ENCODE measurements at places on chromosomes 7 and 10.

- DNase-seq = no peak
Measured at GRCh38 chr10:111565542-111565941, 488.7 kb downstream of the ADRA2A start.

GRCh38 chr10:75137533-75138438 lies 26.3 kb downstream of the SAMD8 start:
- DNase-seq = no peak

- DNase-seq = no peak
Measured at GRCh38 chr7:17056491-17057142, 174.8 kb upstream of the AGR3 start.

GRCh38 chr7:100247152-100247757 lies 27.5 kb downstream of the PVRIG start:
- no peak for DNase-seq

DNA sequence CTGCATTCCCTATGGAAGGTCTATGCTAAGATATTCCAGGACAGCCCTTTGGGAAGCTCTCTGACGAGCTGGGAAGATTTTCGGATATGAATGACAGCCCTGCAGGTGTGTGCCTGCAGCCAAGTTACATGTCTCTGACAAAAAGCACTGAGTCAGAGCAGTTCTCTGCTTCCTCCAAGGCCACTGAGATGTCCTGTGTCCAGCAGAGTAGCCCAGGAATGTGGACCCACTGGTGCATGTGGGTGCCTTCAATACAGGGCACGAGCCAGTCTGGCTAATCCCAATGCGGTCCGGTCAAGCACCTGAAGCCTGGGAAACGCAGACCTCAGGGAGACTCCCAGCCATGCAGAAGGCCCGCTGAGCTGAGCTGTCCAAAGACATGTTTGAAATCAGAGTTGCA lies 565.7 kb downstream of the TCERG1L start:
- no peak for DNase-seq

- no peak for DNase-seq
Measured at GRCh38 chr10:112775892-112776674, 174.0 kb upstream of the TCF7L2 start.

DNA sequence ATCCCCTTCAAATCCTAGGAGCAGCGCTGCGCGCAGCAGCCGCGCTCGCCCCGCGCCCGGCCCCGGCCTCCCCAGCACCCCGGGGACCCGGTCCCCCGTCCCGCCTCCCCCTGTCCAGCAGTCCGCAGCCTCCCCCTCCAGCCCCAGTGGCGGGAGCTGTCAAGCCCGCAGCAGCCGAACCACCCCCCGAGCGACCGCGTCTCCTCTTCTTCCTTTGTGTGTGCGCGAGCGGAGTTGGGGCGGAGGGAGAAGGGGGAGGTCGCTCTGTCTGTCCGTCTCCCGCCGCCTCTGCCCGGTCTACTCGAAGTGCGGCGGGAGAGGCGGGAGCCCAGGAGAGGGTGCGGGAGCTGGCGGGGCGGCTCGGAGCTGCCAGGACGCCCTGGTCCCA lies 375 bp upstream of the CHN2 start:
- no peak for DNase-seq

DNA sequence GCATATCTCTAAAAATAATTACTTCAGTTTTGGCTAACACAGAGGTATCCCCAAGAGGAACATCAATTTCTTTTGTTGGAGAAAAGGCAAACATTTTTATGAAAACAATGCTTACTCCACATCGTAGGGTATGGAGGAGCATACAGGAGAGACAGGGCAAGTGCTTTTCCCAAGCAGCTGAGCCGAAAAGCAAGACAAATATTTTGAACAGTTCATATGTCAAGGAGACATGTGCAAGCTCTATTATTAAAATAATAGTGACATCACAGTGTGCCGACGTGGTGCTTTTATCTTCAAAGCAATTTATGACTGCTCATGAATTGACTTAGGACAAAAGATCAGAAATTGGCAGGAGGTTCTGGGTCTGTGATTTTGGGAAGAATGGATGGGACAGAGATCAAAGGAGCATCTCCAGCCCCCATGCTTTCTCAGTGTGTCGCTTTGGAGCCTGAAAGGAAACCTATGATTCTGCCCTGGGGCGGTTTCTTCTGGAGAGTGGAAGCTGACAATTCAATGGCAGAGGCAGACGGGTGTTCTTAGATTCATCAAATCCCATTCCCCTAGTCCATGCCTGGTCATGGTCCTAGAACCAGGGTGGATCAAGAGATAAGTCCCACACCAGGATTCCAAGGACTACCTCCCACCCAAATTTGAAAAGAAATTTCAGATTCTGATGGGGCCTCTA lies 97.1 kb downstream of the JCAD start:
- no peak for DNase-seq

DNA sequence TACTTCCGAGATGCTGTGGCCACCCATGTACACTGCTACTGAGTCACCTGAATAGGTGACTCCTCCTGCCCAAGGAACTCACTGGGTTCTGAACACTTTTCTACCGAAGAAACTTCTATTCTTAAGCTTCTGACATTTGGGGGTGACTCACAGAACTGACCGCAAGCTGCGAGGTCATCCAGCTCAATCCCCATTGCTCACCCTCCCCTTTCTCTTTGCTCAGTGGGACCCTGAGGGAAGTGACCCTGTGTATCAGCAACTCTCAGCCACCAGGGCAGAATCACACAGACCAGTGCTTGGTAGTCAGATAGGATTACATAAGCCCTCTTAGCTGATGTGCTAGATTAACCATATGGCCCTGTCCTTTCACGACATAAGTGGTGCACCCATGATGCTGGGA lies 46.3 kb downstream of the INSYN2A start:
- DNase-seq = no peak

GRCh38 chr7:73869011-73869798 lies 8.2 kb downstream of the TMEM270 start:
- no peak for DNase-seq

DNA sequence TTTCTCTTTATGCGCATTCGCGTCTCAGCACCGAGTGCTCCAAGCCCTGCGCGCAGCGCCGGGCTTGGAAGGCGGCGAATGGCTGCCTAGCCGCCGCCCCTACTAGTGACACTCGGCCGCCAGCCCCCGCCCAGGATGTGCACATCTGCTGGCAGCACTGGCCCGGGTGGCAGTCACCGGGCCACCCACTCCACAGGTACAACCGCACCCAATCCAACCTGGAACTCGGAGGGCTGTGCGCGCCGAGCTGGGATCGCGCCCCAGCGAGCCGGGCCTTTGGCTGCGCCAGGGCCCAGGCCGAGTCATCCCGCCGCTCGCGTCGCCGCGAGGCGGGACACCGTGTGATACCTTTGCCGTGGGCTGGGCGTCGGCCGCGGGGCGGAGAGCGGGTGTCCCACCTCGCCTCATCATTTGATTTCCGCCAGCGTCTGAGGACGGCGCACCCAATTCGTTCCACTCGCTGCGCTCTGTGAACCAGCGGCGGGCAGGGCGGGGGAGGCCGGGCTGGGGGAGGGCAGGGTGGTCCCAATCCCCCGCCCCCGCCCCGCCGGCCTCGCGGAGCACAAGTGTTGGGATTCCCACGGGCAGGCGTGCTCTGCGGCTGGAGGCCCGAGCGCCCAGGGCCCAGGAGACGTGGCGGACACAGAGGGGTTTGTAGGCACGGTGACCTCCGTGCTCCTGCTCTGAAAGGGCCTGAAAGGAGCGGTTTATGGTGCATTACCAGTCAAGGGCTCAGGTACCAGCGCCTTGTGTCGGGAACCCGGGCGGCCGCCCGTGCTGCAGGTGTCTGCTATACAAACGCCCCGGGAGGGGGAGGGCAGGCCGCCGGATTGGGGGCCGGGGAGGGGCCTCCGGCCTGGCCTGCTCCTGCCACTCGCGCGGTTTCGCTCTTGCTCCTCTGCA lies 17.8 kb upstream of the PTF1A start:
- DNase-seq = no peak

DNA sequence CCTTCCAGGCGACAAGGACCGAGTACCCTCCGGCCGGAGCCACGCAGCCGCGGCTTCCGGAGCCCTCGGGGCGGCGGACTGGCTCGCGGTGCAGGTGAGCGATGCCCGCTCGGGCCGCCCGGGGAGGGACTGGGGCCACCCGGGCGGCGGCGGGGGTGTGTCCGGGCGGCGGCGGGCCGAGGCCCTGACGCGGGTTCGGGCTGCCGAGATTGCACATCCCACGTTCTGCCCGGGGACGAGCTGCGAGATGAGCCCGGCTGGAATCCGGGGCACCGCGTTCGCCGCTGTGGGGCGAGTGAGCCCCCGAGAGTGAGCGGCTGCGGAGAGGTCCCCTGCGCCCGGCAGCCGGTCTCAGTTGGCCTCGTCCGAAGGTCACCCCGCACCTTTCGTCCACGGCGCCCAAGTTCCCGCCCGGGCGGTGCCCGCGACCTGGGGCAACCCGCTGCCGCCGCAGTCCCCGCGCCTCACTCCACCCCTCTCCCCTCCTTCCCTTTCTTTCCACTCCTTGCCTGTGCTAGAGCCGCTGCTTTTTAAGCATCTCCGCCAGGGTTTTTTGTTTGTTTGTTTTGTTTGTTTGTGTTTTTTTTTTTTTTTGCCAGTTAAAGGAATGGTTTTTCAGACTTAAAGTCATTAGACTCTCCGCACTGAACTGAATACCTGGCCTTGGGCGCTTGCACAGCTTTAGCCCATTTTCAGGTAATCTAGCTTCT lies 515 bp downstream of the RALA start:
- no peak for DNase-seq

GRCh38 chr10:88233870-88234269 lies 349.2 kb downstream of the RNLS start:
- no peak for DNase-seq

GRCh38 chr7:90594751-90595317 lies 1.3 kb upstream of the CDK14 start:
- no peak for DNase-seq

DNA sequence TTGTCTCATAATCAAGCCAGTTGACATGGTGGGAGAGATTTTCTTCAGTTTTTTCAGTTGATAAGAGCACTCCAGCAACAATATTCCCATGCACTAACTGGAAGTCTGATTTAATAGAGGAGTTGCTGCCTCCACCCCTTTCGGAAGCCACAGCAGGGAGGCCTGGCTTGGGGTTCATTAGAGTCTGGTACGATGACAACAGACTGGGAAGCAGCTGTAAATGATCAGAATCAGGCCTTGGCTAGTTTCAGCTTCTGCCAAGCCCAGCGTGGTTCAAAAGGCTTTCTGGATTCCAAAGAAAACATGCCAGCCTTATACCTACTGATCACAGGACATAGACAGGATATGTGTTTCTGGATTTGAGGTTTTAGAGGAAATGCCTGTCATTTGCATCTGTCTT lies 274.0 kb downstream of the CSTF2T start:
- DNase-seq = no peak

DNA sequence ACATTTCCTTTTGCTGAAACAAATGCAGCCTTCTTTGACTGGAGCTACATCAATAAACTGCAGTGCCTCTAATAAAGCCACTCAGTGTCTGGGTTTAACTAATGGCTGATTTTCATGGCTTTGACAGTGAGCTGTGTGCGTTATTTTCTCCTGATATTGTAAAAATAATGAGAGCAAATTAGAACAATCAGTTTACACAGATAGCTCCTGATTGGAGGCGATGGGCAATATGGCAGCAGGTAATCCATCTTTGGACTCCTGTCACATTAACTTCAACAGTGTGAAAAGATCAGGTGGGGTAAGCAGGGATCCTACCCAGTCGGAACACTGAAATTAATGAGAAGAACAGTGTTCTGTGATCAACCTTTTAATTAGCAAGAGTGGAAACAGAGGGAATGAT lies 100.7 kb downstream of the POLL start:
- no peak for DNase-seq

DNA sequence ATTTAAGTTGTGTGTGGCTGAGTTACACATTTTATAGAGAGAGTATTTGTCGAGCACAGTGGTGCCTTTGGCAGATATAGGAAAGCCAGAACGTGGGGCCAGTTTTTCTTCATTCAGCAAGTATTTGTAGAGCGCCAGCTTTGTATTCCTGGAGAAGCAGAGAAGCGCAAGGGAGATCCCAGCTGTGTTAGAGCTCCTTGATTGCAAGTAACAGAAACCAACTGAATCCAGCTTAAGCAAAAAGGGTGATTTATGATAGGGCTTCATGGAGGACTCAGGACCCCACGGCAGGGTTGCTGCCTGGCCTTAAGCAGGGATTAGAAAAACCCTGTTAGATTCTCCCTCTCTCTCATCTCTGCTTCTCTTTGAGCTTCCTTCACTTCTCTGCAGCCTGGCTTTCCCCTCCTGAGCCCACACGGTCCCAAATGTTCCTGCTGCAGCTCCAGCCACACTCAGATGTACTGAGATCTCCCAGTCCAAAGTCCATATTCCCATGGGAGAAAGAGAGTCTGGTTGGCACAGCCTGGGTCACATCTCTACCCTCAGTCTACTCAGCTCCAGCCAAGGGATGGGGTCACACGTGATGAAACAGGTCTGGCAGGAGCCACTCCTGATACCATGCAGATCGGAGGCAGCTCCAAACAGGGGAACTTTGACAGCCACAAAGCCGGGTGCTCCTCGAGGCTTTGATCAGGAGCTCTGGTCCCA lies 16.7 kb downstream of the UBTD1 start:
- no peak for DNase-seq

DNA sequence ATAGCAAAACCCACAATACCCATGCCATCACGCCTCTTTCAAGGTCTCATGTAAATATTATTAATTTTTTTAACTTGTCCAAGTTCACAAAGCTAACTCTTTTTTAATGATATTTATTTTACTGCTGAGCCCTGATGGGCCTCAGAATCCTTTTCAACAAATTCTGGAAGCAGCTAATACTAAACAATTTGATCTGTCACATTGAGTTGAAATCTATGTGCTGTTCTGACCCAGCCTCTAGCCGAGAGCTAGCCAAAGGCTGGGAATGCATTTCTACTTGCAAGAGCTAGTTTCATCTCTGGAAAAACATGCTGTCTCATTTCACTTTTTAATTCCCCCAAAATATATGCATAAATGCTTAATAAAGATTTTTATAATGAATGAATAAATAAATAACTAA lies 47.9 kb downstream of the TFAM start:
- DNase-seq = no peak

DNA sequence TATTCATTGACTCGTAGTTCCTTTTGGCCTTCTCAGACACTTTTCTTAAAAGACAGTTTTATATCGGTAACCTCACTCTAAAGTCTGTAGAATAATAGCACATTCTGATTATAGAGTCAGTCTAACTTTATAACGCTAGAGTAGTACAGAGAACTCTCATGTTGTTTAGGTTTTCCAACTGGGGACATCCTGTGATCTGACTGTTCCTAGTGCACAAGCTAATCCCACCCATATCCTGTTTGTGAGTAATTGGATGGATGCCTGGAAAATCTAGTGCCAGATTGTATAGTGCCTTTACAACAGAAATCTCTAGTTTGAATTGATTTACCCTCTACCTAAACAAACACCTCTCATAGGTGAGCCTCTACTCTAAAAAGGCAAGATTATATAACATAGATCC lies 107.4 kb downstream of the ZEB1 start:
- no peak for DNase-seq

GRCh38 chr10:17092216-17092944 lies 37.2 kb downstream of the CUBN start:
- no peak for DNase-seq

DNA sequence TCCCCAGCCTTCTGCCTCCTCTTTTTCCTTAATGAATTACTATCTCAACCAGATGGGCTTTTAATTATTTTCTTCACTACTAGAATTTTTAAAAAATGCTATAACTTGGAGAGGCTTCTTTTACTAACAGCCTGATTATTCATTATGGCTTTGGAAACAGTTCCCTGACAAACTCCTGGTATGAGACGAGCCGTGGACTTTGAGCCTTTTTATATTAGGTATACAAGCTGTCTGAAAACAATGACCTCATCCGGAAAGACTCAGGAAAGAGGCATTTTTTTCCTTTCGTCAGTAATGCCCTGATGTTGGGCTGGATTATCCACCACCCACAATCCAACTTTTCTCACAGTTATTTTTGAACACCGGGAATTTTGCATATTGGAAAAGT lies 26.7 kb upstream of the ABLIM1 start:
- DNase-seq = no peak

All from activated T-cell treated with anti-CD3 and anti-CD28 coated beads for 4 hours (primary cell).